ENCODE measurements at places on chromosomes 5 and 9.

DNA sequence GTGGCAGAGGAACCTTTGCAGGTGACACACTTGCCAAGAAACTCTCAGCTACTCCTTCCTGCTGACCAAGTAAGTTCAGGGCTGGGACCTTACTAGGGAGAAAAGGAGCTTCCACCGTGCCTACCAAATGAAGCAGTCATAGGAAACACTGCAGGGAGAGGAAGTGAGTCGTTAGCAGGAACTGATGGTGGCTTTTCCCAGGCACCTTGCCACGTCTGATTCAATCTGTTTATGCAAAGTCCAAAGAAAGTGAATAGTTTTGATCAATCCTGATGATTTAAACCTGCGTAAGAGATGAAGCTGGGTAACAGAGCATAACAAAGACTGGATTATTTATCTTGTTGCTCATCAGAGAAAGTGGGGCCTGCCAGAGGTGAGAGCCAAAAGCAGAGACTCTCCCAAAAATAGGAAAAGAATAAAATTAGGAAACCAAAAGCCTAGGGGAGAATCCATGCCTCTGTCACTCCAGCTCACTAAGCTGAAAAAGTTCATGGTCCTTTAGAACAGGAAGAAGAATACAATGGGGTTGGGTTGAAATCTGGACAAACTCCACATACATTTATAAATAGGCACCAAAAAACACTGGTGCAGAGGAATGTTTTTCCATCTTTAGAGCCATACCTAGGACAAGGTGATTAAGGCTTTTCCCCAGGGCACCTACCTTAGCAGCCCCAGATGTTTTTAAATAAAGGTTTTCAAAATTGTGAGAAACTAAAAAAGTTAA is 9.3 kb upstream of the PFDN1 start:
- no peak for DNase-seq

DNA sequence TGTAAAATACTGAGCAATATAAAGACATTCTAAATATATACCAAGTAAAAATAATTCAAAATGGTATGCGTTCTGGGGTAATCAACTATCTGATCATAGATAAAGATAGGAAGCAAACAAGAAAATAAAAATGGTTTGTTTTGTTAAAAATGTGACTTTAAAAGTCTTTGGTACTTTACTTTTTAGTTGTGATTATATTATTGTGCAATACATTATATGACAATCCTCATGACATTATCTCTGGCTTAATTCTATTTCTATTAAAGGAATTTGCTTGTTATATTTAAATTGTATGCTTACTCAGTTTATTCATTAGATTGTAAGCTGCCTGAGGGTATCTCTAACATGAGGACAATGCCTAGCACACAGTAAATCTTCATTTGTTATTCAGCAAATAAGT is 477.9 kb downstream of the TMEM38B start:
- DNase-seq = no peak

DNA sequence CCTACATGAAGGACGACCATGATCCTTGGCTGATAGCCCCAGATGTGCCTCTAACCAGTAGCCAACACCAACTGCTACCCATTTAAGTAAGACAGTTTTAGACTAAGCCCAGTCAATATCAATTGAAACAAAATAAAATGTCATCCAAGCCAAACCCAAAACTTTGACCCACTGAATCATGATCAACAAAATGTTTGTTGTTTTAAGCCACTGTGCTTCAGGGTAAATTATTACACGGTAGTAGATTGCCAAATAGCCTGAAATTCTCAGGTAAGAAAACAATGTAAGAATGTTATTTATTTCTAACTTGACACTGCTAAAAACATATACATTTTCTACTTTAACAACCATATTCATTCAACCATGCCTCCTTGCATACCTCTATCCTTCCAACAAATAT is 105.5 kb upstream of the PAPPA start:
- no peak for DNase-seq

DNA sequence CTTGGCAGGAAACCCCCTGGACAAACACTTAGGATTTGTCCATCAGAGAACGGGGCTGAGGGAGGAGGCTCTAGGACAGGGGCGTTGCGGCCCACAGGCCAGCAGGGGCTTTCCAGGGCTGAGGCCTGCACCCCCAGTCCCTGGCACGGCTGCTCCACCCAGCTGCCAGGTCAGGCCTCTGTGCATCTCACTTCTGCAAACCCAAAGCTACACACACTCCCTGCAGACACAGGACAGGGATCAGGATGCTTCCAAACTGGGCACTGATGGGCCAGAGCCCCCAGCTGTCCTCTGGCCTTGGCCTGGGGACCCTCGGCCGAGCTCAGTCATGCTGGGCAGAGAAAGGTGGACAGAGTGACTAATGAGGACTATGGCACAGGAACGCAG is 106.2 kb upstream of the SARDH start:
- no peak for DNase-seq

DNA sequence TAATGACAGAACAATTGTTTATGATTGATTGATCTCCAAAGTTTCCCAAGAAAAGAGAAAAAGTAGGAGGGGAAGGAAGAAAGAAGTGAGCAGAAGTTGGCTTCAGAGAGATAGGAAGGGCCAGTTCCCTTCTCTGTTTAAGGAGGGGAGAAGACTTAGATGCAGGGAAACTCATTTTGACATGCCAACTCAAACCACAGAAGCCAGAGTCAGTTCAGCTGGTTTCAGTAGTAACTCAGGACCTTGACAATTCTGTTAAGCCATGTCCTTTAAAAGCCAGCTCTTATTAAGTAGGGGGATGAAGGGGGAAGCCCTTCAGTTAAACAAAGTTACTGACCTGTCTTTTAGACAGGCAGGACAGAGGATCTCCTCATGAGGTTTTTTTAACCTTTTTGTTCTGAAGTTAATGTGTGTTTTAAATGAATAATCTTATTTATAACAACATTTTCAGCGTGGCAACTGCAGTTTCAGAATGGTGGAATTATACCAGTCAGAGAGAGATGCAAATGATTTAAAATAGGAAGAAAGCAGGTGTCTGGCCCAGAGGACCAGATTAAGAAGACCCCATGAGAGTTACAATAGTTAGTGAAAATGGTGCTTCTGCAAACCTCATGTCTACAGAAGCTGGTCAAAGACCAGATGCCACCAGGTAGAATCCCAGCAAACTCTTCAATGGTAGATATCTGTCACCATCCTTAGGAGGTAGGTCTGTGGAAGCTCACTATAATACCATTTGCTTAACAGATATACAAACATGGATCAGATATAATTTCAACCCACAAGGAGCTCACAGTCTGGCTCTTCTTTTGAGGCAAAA is 29.3 kb upstream of the ABL1 start:
- no peak for DNase-seq

DNA sequence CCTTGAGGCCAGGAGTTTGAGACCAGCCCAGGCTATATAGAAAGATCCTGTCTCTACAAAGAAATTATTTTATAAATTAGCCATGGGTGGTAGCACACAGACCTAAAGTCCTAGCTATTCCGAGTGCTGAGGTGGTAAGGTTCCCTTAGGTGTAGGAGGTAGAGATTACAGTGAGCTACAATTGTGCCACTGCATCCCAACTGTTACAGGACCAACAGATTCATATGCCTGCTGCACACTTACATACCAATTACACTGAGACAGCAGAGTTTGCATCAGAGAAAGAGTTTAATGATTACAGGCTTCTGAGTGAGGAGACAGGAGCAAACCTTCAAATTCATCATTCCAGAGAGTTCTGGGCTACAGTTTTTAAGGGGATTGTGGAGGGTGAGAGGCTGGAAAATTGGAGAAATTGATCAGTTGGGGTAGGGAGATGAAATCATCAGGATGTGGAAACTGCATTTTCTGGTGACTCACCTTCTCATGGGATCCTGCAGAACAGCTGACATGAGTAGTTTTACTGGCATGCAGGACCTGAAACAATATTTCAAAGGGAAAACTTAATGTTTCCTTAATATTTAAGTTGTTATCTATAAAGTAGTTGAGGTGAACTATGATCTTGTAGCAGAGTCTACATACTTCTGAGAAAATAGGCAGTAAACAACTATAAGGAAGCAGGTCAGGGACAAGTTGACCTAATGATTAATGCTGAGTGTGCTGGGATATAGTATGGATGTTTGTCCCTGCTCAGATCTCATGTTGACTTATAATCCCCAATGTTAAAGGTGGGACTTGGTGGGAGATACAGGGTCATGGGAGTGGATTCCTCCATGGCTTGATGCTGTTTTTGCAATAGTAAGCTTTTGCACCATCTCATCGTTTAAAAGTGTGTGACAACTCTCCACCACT is 54.7 kb downstream of the ANXA2R start:
- no peak for DNase-seq

DNA sequence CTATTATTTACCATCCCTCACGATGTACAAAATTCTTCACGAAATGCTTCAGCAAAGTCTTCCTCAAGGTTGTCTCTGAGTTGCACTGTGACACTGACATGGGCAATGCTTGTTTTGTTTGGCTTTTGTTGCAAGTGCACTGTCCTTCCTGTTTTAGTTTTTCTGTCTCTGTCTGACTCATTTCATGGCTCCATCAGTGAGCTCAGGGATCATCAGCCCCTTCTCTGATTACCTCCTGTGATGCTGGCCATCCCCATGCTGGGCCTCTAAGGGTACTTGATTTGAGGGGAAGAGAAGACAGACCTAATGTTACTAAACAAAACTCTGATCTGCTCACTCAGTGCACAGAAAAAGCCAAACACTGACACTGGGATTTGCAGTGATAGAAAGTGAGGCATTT is 37.6 kb upstream of the STX17 start:
- no peak for DNase-seq

- no peak for DNase-seq
These were observed 71.8 kb downstream of the RAPGEF1 start for GRCh38 chr9:131668057-131668438.
